G401 (cell line): ENCODE measurements at places on chromosomes 12 and 14. TPM values are rescaled to one million over a fixed set of nuclear protein-coding genes. Genes with fewer than 3 reads are reported as not detected.
A peak's percentile ranks its signal among the peaks of the same experiment; 100 is the strongest.

The SOX5 gene
- not detected in 2 replicates for total RNA-seq

The LRP1-AS gene
- not detected in 2 replicates for total RNA-seq

The SLC8A3 gene
- total RNA-seq: not detected in 2 replicates

The STYK1 gene
- not detected in 2 replicates for total RNA-seq

The TPPP2 gene
- total RNA-seq: not detected in 2 replicates

The IFI27L1 gene
- total RNA-seq: 7.9 and 20.6 TPM in 2 replicates

The TMEM233 gene
- total RNA-seq: not detected in 2 replicates

The PPP2R5C gene
- total RNA-seq: 93.7 and 118 TPM in 2 replicates

The PTPN6 gene
- 12.1 and 16.6 TPM in 2 replicates for total RNA-seq

DNA sequence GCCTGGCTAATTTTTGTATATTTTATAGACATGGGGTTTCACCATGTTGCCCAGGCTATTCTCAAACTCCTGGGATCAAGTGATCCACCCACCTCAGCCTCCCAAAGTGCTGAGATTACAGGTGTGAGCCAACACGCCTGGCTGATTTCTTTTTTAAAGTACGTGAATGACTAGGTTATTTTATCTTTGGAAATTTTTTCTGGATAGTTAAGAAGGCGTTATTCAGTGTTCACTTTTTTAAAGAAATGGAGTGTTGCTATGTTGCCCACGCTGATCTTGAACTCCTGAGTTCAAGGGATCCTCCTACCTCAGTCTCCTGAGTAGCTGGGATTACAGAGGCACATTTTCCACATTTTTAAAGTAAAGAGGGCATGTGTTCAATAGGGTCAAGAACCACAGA, 58.6 kb downstream of the SVOP start:
- DNase-seq: no peak

DNA sequence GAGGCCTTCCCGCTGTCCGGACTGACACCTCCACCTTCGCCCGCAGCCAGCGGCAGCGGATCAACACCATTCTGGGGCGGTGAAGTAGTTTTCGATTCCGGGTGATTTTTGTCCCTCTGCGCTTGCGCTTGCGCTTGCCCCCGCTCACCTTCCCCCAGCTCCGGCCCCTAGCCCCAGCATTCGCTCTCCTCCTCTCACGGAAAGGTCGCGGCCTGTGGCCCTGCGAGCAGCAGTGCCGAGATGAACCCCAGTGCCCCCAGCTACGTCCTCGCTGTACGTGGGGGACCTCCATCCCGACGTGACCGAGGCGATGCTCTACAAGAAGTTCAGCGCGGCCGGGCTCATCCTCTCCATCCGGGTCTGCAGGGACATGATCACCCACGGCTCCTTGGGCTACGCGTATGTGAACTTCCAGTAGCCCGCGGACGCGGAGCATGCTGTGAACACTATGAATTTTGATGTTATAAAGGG, 22.7 kb upstream of the SRGAP1 start:
- DNase-seq: peak; percentile 55

GRCh38 chr14:56686416-56686815, 106.8 kb downstream of the TMEM260 start:
- DNase-seq: peak; percentile 69

DNA sequence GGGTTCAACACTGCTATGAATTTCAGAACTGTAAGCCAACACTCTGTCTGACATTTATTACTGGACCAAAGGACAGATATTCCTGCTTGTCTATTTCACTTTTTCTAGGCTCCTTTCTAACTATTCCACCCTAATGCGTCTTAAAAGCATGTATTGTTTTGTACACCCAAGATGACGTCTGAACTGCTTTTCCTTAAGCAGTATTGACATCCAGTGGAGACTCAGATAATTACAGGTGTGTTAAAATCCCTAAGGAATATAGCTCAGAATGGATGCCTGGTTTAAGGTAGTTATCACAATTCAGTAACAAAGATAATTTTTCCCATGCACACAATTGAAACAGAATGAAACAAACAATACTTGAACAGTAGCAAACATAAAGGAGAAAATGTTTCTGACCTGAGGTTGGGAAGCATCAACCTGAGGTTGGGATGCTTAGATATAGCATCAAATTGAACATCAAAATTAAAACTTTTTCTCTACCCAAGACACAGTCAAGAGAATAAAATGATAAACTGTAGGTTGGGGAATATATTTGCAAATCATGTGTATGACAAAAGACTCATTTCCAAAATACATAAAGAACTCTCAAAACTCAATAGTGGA, 93.7 kb upstream of the PTPRR start:
- DNase-seq: peak; percentile 79

DNA sequence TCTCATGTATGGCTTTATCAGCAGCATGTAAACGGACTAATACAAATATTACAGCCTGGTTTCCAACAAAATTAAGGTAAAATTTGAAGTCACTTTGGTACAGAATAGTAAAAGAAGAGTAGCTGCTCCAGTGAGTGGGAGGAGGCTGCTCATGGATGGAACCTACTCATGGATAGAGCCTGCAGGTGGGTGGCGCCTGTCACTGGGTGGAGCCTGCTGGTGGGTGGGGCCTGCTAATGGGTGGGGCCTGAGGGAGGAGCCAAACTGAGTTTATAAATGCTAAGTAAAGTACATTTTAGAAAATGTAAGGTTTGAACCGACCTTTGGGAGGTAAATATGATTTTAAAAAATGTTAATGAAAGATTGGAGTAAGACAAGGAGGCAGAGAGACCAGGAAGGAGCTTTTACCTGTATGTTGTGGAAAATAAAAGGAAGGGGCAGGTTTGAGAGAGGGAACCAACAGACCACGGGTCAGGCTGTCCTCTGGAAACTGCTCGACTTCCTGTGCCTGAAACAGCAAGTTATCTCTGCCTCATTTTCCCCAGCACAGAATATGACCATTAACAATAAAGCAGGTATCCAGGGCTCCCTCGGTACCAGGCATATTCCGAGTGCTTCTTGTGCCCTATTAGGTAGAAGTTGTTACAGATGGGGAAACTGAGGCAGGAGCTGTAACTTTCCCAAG, 55.9 kb upstream of the SEL1L start:
- DNase-seq: no peak

DNA sequence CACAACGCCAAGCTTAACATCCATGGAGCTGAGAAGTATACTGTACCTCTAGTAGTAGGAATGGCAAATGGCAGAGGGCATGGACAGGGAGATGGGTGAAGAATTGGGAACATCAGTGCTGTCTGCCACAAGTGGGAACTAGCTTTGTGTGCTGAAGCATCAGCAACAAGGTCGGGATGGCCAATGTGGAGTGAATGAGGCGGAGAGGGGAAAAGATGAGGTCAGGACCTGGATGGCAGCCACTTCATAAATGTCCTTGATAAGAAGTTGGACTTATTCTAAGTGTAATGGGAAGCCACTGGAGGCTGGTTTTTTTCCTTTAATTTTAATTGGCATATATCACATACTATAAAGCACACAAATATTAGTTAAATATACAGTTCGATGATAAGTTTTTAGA, 21.9 kb upstream of the CLMN start:
- DNase-seq: no peak

- peak; percentile 48 for DNase-seq
Measured at GRCh38 chr12:8689681-8690080, 8.1 kb upstream of the RIMKLB start.

DNA sequence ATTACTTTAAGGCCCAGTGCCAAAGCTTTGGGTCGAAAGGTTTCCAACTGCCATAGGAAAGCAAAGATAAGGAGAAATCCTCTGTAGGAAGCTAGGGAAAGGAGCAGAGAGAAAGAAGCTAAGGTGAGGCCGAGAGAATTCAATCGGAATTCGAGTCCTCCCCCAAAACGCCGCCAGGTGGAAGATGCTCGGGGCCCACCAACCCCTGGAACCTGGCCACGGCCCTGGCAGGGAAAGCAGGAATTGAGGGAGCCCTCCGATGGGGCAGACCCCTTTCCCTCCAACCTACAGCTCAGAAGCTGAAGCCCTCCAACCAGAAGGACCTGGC, 498 bp downstream of the GMFB start:
- peak; percentile 27 for DNase-seq
